Activated naive CD4-positive, alpha-beta T cell treated with anti-CD3 and anti-CD28 coated beads, Interleukin-2, amount 10 ng/mL, durations not matched to agents 7 days and 5 days (primary cell): ENCODE measurements at places on chromosomes 5 and 9.

DNA sequence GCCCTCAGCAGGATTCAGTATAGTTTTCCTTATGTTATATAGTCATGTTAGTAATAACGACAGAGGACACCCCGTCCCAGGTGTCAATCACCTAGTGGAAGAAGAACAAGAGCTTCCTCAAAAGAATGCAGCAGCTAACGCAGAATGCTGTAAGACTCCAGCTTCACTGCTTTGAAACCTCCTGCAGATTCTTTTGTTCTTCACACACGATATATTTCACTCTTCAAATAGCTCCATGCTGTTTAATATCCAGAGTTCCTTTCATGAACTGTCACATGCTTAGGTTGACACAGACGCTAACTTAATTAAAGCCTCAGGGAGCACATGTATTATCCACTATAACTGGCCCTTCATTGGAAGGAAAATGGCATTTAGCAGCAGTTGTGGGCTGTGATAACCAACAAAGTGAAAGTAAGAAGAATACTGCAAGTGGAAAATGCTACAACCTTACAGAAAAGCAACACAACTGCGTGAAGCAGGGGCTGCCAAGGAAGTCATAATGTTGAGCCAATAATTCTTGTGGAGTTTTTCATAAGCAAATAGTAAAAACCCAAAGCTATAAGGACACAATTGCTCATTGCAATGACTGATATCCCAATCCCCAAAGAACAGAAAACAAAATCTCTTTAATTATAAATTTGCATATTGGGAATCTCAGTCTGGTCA, 387.5 kb downstream of the PLK2 start:
- no peak for DNase-seq

- DNase-seq: no peak
These were observed 66.6 kb downstream of the SERINC5 start for GRCh38 chr5:80189201-80189600.

DNA sequence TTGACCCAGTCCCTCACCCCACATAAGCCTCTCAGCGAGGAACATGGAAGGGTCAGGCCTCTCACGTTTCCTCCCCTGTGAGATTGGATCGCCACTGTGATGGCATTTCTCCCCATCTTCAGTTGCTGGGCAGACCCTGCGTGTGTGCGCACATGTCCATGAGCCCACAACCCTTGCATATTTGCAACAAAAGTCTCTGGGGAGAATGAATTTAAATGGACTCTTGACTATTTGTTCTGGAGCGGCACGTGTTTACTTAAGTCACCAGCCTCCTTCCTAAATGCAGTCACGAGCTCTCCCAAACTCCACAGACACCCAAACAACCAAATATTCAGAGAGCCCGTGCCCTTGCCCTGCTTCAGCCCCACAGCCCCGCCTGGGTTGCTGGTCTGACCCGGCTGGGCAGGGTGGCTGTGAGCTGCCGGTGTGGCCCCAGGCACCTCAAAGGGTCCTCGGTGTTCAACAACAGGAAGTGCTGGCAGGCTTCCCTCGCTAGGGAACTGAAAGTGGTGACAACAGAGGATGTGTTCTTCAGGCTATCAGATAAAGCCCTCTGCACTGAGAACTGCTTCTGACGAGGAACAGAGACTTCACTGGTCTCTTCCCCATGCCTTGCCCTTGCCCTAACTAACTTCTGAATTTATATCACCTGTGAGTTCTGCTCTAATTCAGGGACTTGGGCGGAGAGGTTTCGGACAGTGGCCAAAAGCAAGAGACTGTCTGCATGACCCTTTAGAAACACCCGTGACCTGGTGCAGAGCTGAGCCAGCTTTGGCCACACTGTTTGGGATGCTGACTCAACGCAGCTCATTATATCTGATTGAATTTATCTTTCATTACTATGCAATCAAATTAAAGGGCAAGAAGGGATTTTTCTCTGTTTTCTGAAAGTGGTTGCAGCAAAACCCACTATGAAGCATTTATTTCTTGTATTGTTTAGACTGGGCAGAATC, 19.2 kb upstream of the CD180 start:
- DNase-seq: peak; percentile 88

DNA sequence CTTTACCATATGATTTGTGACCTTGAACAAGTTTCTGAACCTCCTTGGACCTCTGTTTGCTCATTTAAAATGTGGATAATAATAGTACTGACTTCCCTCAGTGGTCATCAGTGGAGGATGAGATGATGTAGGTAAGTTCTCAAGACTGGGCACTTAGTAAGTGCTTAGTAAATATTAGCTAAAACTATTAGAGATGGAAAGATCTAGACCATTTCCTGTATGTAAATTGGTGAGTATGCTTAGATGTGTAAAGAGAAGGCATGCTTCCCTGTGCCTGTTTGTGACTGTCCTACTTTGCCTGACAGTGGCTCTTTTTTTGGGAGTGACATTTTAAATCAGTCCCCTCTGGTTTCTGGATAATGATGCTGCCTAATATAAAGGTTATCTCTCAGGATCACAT, 288.1 kb downstream of the GABRB2 start:
- DNase-seq: no peak

GRCh38 chr5:40904994-40905306, 4.3 kb upstream of the C7 start:
- no peak for DNase-seq

DNA sequence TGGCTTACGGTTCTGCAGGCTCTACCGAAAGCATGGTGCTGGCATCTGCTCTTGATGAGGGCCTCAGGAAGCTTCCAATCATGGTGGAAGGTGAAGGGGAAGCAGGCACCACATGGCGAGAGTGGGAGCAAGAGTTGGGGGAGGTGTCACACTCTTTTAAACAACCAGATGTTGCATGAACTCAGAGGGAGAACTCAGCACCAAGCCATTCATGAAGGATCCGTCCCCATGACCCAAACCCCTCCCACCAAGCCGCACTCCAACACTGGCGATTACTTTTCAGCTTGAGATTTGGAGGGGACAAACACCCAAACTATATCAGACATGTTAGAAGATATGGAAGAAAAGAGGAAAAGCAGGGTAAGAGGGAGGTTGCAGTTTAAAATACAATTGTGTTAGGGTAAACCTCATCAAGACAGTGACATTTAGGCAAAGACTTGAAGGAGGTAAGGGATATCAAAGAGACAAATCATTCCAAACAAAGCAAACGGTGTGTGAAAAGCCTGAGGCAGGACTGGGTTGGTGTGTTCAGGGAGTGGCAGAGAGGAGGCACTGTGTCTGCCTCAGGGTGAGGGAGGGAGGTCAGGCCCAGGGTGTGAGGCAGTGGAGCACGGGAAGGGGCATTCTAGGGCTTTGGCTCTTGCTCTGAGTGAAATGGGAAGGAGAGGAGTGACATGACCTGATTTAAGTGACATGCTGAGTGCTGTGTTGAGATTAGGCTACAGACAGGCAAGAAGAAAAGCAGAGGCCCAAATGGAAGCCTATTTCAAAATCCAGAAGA, 80.9 kb downstream of the SREK1 start:
- DNase-seq: no peak

DNA sequence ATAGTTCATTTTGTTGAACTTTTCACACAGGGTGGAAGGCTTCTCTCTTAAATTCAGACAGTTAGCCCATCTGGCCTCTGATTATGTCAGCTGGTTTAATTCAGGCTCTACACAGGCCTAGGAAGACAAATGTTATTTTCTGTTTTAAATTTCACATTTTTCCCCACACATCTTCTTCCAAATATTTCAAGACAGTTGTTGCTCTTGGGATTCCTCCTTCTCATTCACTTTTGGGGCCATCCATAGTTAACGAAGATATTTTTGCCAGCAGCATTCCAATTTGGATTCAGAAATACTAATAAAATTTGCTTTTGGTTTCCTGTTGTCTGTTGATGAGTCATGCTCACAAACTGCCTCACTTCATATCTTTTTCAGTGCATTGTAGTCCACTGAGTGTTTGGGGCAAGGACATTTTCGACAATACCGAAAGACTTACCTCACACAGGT, 475.4 kb downstream of the DMAC1 start:
- no peak for DNase-seq

DNA sequence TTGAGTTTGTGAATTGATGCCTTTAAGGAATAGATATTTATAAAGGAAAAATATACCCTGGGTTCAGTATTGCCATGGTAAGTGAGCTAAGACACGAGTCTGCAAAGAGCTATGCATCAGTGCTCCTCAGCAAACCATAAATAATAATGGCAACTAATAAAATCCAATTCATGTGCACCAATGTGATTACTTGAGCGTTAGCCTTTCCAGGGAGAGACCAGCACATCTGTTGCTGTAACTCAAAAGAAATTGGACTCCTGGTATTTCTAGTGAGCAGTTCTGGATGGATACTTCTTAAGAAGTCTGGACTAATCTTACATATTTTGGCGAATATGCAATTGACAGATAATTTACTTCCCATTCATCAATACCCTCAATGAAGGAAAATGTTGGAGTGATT, 373.3 kb downstream of the ARHGEF28 start:
- DNase-seq: no peak

DNA sequence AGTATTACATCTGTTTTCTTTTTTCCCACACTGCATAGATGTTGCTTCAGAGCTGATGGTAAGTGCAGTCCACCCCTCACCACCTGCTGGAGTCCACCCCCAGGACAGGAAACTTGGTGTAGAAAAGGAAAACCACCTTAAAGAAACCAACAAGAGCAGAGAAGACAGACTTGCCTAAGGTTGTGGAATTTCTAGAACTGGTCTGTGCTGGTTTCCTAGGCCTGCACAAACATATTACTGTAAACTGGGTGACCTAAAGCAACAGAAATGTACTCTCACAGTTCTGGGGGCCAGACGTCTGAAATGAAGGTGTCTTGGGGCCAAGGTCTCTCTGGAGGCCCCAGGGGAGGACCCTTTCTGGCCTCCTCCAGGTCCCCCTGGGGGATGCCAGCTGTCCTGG, 293.4 kb upstream of the IRX1 start:
- DNase-seq: no peak

- DNase-seq: no peak
These were observed 1509.7 kb upstream of the WWC1 start for GRCh38 chr5:166781737-166782136.

DNA sequence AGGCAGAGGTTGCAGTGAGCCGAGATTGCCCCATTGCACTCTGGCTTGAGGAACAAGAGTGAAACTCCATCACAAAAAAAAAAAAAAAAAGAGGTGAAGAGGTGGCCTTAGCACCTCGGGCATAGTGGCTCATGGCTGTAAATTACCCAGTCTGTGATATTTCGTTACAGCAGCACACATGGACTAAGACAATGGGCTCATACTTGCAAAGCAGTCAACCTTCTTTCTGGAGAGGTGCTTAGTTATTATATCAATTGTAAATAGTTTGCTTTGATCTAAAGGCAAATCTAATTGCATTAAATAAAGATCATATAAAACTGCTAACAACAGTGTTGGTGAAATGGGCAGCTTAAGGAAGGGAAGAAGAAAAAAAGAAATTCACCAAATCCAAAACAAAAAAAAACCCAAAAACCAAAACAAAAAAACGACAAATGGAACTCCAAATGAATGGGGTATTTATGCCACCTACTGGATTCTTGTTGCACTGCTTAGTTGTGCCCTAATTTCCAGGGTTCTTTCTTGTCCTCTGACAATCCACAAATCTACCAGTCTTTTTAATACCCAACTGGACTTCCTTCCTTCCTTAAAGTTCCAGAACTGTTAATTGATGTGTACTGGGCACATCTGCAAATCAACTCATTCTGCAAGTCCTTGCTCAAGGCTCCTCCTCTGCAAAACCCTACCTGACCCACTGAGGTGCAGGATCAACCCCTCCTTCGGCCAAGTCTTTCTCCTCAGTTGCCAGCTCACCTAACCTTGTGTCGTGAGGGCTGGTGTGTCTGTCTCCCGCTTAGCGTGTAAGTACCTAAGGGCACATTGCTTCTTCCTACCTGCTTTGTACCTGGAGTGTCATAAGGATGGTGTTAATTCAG, 35.0 kb upstream of the DMRT1 start:
- DNase-seq: no peak

GRCh38 chr5:159178978-159179377, 30.4 kb downstream of the RNF145 start:
- no peak for DNase-seq

DNA sequence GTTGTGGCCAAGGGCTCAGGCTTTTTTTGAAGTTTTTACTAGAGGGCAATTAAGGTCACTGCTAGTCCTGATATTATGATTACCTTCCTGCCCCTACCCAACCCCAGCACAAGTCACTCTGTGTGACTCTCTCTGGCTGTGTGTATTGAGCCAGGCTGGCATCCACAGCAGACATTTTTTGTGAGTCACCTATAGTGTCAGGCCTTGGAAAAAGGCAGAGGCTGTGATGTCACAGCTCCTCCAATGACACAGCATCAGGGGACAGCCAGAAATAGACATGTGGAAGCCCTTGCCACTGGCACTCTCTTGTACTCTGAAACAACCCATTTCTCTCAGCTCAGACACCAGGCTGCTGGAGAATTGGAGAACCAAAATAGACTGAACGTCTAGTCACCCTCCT, 145.4 kb downstream of the NMUR2 start:
- DNase-seq: no peak

DNA sequence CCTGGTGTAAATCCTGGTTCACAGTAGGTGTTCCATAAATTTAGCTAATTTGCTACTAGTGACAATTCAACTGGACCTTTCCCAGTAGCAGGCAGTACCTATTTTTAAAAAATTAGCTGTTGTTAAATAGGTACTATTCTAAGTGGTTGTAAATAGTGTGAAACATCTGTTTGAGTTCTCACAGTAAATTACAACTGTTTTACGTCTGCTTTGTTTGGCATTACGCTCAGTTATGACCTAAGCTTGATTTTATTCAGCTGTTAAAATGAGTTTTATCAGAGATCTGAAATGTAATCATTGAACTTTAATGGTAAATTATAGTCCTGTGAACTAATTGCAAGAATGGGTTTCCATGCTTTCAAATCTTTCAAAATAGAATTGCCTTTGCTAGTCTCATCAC, 93.9 kb downstream of the GPBP1 start:
- no peak for DNase-seq

DNA sequence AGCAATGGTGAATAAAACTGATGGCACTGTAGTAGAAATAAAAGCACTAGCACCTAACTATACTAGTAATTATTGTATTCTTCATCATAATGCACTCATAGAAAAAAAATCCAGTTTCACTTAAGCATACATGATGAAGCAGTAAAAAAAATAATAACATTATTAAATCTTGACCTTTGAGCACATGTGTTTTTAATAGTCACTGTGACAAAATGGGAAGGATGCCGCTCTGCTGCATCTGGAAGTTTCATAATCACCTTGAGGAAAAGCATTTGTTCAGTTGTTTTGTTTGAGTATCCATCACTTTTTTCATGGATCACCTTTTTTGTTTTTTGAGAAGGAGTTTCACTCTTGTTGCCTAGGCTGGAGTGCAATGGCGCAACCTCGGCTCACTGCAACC, 13.2 kb downstream of the OR2K2 start:
- DNase-seq: no peak

DNA sequence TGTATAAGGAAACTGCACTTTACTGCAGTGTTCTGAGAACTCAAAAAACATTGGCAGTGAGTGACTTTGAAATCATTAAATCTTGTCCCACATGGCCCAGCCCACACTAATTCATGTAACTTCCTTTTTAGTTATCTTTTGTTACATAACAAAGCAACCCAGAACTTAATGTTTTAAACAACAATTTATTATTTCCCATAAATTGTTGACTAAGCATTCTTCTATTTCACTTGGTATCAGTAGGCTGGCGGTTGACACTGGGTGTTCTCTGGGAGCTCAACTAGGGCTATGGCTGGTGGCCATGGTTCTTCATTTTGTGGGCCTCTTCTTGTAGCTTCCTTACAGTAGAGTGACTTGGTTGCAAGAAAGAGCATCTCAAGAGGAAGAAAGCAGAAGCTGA, 278.4 kb downstream of the RASEF start:
- no peak for DNase-seq
